ENCODE measurements at places on chromosomes 16 and 17.

DNA sequence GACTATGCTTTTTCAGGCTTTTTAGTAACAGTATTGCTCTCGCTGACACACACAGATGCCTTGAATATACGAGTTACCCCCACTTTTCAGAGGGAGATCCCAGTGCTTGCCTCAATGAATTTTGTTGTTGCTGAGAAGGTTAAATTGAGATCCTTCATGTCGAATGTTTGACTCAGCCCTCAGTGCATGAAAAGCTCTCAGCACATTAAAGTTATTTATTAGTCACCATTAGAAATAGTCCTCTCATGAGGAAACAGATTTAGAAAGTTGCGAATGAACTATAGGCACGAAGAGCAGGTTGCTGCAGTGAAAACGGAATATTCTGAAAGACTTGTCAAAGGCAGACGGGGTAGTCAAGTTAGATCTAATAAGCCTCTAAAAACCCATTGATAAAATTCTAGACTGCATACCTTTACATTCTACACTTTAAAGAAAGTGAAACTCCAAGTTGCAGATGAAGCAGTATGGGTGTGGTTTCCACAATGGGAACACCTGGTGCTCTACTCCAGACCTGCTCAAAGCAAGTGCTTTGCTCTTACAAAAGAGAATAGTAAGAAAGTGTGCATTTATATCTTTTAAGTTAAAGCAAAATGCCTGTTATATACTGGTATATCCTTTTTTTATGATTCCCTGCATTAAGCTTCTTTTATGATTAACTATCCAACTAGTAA lies 238.1 kb downstream of the MAF start:
- no peak for DNase-seq

DNA sequence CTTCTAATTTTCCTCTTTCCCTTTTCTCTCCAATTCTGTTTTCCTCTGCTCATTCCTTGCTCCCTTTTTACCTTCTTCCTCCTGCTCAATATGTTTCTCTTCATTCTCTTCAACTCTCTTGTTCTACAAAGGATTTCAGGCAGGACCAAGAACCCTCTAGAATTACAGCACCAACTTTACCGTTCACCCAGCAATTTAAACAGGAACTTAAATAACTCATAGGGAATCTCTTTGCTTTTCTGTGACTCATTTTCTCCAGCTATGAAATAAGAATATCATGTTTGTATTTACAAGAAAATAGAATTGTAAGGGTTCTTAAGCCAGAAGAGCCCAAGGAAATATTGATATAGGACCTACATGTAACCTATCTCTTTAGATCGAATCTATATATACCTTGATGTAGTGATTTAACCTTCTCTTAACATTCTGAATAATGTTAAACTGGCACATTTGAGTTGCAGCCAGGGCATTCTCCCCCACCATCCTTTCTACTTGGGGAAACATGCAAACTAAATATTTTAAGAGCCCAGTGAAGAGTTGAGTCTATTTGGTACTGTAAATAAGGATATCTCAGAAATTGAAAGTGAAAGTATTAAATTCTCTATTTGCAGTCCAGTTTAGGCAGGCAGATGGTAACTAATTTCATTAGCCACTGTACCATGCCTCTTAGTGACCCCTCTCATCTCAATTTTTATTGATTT lies 137.0 kb downstream of the ANKFN1 start:
- DNase-seq, result no peak

GRCh38 chr17:10549096-10549842 lies at the start of gene MYH2:
MYH2 (minus strand) TSS chr17:10549658; CDS start chr17:10547920, 1,738 bp downstream.
- DNase-seq, result no peak

- DNase-seq, result no peak
These were observed 8.3 kb downstream of the OTOP3 start for GRCh38 chr17:74943808-74944522.

GRCh38 chr16:53091466-53092211 lies 36.8 kb downstream of the CHD9 start:
- no peak for DNase-seq

GRCh38 chr17:50533720-50534148 lies 1.2 kb downstream of the EPN3 start:
- DNase-seq, result no peak

GRCh38 chr17:4616476-4616875 lies 25.0 kb downstream of the ALOX15 start:
- DNase-seq, result no peak

GRCh38 chr16:66490774-66491715 lies 58.9 kb downstream of the TK2 start:
- no peak for DNase-seq

DNA sequence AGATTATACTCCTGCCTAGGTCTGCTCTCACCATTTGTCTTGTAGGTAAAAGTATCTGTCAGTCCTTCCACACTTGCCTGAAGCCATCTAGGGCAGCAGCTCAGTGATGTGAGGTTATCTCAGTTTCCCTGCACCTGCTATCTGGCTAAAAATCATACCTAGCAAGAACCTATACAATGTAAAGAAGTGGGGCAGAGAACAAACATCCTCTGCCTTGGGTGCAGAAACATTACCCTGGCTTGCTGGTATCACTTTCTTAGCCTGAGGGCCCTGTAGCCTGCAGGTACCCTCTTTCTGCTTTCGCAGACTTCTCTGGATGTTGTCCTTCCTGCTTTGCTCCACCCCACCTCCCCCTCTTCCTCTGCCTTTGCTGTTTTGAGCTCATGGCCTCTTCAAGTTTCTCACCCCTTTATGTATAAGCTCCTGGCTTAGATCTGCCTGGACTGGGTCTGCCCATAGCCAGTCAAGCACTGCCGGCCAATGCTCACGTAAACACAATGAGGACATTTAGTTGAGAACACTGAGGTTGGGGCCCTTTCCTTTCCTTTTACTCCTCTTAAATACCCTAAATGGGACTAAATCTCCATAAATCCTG lies 8.7 kb upstream of the SDK2 start:
- no peak for DNase-seq

DNA sequence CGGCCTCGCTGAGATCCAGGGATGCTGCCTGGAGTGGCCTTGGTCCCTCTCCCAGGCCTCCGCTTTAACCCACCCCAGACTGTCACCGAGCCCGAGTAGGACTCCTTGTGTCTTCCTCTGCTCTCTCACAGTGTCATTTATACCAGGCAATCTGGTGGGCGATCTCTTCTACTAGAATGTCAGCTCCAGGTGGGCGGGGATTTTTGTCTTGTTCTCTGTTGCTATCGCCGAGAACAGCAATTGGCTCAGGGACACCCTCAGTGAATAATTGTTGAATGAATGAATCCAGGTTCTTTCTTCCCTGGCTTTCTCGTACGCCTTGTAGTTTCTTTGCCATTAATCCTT lies 591 bp downstream of the DHX38 start:
- DNase-seq, result no peak

- no peak for DNase-seq
These were observed 6.7 kb downstream of the PIPOX start for GRCh38 chr17:29049541-29050145.

DNA sequence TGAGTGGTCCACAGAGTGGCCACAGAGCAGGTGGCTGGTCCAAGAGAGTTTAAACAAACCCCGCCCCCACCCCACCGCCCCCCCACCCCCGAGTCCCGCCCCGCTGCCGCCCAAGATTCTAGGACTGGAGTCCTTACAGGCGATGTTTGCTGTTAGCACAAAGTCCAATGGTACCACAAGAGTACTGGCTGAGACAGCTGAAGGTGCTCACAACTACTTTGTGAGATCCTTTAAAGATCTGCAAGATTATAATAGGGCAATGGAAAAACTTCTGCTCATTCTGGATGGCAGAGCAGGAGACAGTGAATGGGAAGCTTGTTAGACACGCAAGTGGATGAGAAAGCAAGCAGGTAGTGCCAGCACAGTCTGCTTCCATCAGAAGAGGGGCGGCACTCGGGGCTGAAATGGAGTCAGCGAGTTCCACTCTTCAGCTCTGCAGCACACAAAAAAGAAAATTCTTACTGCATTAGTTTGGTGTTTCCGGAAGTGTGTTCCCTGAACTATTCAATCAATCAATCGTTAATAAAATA lies 4.7 kb upstream of the TEKT3 start:
- no peak for DNase-seq

DNA sequence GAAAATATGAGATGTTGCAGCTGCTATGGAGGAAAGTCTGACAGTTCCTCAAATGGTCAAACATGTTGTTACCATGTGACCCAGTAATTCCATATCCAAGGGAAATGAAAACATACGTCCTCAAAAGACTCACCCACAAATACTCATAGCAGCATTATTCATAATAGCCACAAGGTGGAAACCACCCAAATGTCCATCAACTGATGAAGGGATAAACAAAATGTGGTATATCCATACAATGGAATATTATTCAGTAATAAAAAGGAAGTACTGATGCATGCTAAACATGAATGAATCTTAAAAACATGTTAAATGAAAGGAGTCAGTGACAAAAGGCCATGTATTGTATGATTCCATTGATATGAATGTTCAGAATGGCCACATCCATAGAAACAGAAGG lies 140.2 kb downstream of the PITPNC1 start:
- no peak for DNase-seq

DNA sequence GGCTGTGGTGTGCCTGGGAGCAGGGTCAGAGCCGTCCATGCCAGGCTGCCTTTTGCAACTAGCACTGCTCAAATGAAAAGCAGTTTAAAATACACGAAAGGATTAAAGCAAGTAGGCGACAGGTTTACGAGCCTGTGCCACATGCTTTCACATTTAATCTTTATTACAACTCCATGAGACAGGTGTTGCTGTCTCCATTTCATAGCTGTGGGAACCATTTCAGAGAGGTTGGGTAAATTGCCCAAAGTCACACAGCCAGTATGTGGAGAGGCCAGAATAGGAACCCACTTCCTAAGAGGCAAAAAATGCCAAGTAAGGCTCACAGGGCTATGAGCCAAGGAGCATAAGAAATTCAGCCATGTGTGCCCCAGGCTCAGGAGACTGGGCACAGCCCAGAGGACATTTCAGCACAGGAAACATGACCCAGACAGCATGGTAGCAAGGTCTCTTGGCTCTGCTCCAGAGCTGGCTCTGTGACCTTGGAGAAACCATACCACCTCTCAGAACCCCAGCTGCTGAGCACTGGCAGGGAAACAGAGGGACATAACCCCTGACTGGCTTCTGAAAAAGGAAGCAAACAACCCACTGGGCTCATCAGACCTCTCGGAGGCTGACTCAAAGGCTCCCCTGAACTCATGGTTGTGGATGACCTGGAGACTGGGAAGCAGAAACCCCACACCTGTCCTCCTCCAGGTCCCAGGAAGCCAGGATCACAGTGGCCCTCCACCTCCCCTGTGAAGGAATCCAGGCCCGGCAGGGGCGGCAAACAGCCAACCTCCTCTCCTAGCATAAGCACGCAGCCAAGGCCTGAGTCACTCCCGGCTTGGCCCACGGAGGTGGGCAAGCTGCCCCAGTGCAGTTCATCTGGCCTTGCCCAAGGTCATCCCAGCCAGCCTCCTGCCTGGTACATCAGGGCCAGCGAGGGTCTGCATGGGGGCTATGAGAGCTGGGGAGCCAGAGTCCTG lies 40.3 kb upstream of the MRPS23 start:
- no peak for DNase-seq

DNA sequence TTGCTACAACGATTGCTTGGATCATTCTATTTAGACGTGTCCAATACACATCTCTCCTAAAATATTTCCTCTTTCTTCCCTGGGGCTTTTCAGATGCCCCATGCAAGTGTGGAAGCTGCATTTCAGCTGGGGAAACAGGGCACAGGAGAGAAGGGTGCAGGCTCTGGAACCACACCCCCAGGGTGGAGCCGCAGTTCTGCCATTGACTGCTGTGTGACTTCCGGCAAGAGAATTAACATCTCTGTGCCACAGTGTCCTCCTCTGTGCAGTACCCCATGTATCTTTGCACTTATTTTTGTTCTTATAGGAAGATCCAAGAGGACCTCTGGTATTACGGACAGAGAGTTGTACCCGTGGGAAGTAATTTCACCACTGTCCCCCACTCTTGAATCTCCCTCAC lies 405.3 kb upstream of the EEF2KMT start:
- DNase-seq, result no peak

DNA sequence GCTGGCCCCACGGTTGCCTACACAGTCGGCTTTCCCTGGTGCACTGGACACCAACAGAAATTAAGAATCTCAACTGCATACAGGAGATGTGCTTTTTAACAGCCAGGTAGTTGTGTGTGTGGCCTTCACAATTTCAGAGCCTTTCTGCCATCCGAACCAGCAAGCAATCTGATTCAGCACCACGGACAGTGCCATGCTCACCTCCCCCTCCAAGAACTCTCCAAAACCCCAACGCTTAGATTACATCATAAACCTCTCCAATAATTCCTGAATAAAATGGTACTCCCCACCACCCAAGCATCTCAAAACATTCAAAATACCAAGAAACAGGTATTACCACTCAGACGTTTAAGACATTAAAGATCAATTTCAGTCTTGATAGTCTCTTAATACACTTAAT lies 31.8 kb downstream of the USP7 start:
- peak; percentile 32 for DNase-seq

DNA sequence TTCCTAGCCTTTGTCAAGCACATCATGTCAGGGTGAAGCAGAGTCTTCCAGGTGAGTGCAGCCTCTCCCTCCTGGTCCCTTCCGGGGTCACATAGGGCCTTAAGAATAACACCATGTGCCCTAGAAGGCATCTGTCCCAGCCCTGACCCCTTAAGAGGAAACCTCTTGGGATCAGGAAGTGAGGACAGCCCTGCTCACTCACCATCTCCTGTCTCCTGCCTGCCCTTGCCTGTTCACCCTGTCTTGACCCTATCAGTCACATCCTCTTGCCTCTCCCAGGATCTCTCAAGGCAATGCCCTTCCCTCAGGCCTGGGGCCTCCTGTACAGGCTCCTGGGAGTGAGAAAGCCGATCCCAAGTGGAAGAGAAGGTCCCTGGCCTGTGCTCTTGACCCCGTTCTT lies 13.9 kb downstream of the MYL4 start:
- no peak for DNase-seq

- DNase-seq, result peak; percentile 84
These were observed at the start of gene SKA2 for GRCh38 chr17:59154721-59155438. SKA2 (minus strand) TSS chr17:59155186; CDS start chr17:59155163, 23 bp downstream.

GRCh38 chr17:53646835-53647234 lies 175.9 kb upstream of the KIF2B start:
- no peak for DNase-seq
